ENCODE measurements at places on chromosomes 13 and 19. TPM values are rescaled to one million over a fixed set of nuclear protein-coding genes. Genes with fewer than 3 reads are reported as not detected.
A peak's percentile ranks its signal among the peaks of the same experiment; 100 is the strongest.

DNA sequence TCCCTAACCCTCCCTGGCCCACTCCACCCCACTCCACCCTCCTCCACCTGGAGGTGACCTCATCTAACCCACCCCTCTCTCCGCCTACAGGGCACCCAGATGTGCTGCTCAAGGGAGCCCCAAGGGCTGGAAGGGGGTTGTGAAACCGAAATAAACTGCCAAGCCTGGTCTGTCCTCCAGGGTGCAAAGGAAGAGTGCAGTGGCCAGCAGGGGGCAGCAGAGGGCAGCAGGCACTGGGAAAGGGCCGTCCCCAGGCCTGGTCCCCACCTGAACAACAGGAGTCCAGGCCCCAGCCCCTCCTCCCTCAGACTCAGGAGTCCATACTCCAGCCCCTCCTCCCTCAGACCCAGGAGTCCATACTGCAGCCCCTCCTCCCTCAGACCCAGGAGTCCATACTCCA is 8.4 kb upstream of the BCAM start:
- peaks cover 25% of the 10 kb centered on the region for H3K36me3 ChIP-seq
- peaks cover 31% of the 10 kb centered on the region for H3K4me1 ChIP-seq
- H3K27me3 ChIP-seq: peaks cover 49% of the 10 kb centered on the region
- no peak overlapping the region for H3K27ac ChIP-seq
- H3K4me3 ChIP-seq: no peak overlapping the region

GRCh38 chr19:43738780-43739211 is 16.0 kb downstream of the SMG9 start:
- peaks cover 56% of the 10 kb centered on the region for H3K36me3 ChIP-seq
- peaks cover 6% of the 10 kb centered on the region for H3K4me1 ChIP-seq
- H3K4me3 ChIP-seq: no peak overlapping the region
- H3K27me3 ChIP-seq: no peaks in the 10 kb centered on the region

Gene SRRM5
- 0.42 TPM for total RNA-seq

- H3K36me3 ChIP-seq: no peaks in the 10 kb centered on the region
- no peak for DNase-seq
- H3K4me3 ChIP-seq: no peak overlapping the region
- no peak overlapping the region for H3K27ac ChIP-seq
- H3K4me1 ChIP-seq: peaks cover 10% of the 10 kb centered on the region
These were observed 2.6 kb downstream of the GPR42 start for GRCh38 chr19:35373492-35373891.

- peaks cover 1% of the 10 kb centered on the region for H3K4me1 ChIP-seq
- DNase-seq: no peak
- H3K36me3 ChIP-seq: no peaks in the 10 kb centered on the region
- H3K4me3 ChIP-seq: no peak overlapping the region
These were observed 6.9 kb upstream of the FBXL3 start for GRCh38 chr13:77033717-77034302.

GRCh38 chr19:43438291-43439031 is 23.8 kb downstream of the TEX101 start:
- DNase-seq: no peak
- no peak overlapping the region for H3K27ac ChIP-seq
- H3K36me3 ChIP-seq: no peaks in the 10 kb centered on the region
- H3K4me1 ChIP-seq: peaks cover 4% of the 10 kb centered on the region
- no peak overlapping the region for H3K4me3 ChIP-seq

GRCh38 chr13:102295316-102296048 is 106.4 kb downstream of the FGF14 start:
- no peak for DNase-seq
- no peak overlapping the region for H3K4me3 ChIP-seq
- H3K4me1 ChIP-seq: peaks cover 4% of the 10 kb centered on the region

DNA sequence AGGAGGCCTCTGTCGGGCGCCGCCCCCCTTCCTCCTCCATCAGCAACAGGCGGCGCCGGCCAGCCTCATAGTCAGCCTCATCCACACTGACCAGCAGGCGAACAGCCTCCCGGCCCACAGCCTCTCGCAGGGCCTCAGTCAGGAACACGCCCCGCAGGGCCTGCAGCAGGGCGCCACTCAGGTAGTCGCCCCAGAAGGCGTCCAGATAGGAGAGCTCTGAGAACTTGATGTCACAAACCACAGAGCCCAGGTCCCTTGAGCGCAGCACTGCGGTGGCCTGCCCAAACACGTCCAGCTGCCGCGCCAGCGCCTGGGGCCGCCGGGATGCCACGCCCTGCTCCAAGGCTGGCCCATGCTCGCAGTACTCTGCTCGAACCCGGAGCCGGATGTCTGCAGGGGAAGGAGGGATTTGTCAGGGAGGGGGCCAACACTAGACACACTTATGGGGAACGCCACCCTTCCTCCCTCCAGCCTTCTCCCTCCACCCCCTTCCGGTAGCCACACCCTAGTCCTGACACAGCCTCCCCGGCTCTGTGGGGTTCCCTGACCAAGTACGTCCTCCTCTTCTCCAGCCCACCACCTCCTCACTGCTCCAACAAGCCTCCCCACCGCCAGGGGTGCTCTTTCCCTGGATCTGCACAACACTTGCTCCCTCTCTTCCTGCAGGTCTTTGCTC is 17.9 kb downstream of the DEDD2 start:
- H3K27me3 ChIP-seq: peaks cover 6% of the 10 kb centered on the region
- DNase-seq: peak; percentile 54
- peak overlapping the region; percentile 0 for H3K27ac ChIP-seq
- peaks cover 31% of the 10 kb centered on the region for H3K4me1 ChIP-seq
- no peak overlapping the region for H3K4me3 ChIP-seq

DNA sequence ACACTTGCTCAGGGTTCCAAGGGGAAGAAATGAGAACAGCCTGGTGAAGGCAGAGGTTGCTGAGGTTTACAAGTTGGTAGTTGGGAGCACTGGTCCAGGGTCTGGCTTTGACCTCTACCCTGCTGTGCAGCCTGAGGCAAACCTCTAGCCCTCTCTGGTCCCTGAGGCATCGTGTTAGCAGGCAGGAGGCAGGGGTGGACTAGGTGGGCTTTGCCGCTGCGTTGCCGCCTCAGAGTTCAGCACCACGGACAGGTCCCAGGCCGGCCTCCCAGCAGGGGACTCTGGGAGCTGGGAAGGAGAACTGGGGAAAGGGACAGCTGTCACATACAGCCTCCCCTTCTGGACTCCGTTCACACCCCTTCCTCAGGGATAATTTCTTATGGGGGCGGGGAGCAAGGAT is 3.1 kb downstream of the NCAN start:
- H3K36me3 ChIP-seq: no peaks in the 10 kb centered on the region
- DNase-seq: peak; percentile 93
- H3K27ac ChIP-seq: no peak overlapping the region
- peaks cover 14% of the 10 kb centered on the region for H3K4me1 ChIP-seq

DNA sequence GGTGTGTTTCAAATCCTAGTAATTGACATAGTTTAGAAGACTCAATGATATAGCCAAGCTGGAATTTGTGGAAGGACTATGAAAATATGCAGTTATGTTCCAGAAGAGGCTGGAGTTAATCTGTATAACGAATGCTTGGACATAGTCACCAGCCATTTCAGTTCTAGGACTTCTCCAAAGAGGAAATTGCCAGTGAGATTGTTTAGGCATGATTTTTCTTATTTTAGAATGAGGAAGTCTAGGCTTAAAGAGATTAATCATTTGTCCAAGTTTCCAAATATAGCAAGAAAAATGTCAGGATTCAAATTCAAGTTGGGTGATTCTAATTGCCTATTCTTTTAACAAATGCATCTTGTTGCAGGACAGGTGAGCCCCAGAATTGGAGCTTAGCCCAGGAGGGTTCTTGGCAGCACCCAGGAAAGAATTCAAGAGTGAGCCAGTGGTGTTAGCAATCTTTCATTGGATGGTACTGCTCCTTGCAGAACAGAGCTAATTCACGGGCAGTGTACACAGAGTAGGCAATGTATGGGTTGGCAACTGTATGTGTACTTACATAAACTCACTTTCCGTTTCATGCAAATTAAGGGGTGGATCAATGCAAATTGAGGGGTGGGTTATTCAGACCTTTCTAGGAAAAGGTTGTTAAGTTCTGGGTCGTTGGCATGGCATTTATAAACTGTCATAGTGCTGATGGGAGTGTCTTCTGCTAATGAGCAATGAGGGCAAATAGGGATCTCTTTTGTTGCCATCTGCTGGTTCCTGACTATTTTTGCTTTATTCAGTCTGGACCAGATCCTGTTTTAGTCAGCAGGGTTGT is 763.1 kb upstream of the SLITRK1 start:
- H3K36me3 ChIP-seq: no peaks in the 10 kb centered on the region
- H3K4me1 ChIP-seq: peaks cover 30% of the 10 kb centered on the region
- no peak overlapping the region for H3K4me3 ChIP-seq
- DNase-seq: no peak

- peaks cover 8% of the 10 kb centered on the region for H3K27me3 ChIP-seq
- DNase-seq: no peak
- peaks cover 38% of the 10 kb centered on the region for H3K4me1 ChIP-seq
- H3K36me3 ChIP-seq: peaks cover 12% of the 10 kb centered on the region
These were observed 276.8 kb downstream of the TEX29 start for GRCh38 chr13:111597191-111597611.

Gene FXYD1
- total RNA-seq: 13.4 TPM

DNA sequence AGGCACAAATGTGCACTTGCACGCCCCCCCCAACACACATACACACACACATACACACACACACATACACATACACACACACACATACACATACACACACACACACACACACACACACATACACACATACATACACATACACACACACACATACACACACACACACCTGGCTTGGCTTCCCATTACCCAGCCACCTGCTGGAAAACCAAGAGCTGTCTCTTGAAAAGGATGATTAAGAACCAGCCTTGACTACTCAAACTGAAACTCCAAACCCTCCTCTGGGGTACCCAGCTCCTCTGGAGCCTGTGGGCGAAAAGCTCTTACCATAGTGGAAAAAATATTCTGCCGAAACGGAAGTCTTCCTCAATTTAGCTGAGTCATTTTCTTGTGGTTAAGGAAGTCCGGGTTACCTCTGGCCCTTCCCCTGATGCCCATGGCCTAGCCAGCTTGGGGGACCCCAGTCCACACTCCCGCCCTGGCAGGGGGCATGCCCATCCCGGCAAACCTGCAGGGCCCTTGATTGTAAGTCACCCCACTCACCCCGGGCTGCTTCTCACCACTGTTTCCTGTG is 21.9 kb downstream of the CEBPA start:
- no peak overlapping the region for H3K4me3 ChIP-seq
- H3K4me1 ChIP-seq: peaks cover 12% of the 10 kb centered on the region
- no peaks in the 10 kb centered on the region for H3K36me3 ChIP-seq
- no peaks in the 10 kb centered on the region for H3K27me3 ChIP-seq

Gene ZIM2
- not detected for total RNA-seq

DNA sequence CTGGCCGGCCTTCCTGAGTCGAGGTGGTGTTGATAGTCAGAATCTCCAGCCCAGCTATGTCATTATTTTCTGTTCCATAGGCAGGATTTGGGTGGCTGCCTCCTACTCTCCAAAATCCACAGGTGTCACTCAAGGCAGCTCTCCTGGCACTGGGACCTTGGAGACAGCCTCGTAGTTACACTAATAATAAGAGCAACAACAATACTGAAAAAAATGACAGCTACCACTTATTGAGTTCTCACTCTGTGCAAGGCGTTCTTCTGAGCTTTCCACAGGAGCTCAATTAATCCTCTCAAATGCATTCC is 12.2 kb upstream of the KLK12 start:
- peaks cover 10% of the 10 kb centered on the region for H3K36me3 ChIP-seq
- peak overlapping the region; percentile 99 for H3K27ac ChIP-seq
- H3K27me3 ChIP-seq: no peaks in the 10 kb centered on the region
- H3K4me3 ChIP-seq: peak overlapping the region; percentile 40
- H3K4me1 ChIP-seq: peaks cover 57% of the 10 kb centered on the region

GRCh38 chr13:80499536-80500290 is 158.8 kb upstream of the SPRY2 start:
- H3K36me3 ChIP-seq: peaks cover 6% of the 10 kb centered on the region
- no peaks in the 10 kb centered on the region for H3K27me3 ChIP-seq
- no peak overlapping the region for H3K27ac ChIP-seq
- no peaks in the 10 kb centered on the region for H3K4me1 ChIP-seq

Gene MATK
- 28.3 TPM for total RNA-seq

DNA sequence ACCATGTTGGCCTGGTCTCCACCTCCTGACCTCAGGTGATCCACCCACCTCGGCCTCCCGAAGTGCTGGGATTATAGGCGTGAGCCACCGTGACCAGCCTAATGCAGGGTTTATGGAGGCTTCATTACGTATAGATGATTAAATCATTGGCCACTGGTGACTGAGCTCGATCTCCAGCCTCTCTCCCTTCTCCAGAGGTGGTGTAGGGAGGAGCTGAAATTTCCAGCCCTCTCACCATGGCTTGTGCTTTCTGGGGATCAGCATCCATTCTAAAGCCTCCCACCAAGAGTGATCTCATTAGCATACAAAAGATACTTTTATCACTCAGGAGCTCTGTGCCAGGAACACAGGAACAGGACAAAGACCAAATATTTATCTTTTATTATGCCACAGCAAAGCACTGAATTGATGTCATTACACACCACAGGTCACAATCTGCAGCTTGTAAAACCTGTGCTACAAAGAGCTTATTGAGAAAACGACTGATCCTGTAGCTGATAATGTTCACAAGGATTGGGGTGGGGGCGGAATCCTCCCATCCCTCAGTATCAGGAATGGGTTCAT is 32.4 kb downstream of the RHPN2 start:
- no peak for DNase-seq
- peak overlapping the region; percentile 55 for H3K27ac ChIP-seq
- H3K36me3 ChIP-seq: peaks cover 57% of the 10 kb centered on the region
- H3K27me3 ChIP-seq: no peaks in the 10 kb centered on the region

Gene USP12
- 23.1 TPM for total RNA-seq

DNA sequence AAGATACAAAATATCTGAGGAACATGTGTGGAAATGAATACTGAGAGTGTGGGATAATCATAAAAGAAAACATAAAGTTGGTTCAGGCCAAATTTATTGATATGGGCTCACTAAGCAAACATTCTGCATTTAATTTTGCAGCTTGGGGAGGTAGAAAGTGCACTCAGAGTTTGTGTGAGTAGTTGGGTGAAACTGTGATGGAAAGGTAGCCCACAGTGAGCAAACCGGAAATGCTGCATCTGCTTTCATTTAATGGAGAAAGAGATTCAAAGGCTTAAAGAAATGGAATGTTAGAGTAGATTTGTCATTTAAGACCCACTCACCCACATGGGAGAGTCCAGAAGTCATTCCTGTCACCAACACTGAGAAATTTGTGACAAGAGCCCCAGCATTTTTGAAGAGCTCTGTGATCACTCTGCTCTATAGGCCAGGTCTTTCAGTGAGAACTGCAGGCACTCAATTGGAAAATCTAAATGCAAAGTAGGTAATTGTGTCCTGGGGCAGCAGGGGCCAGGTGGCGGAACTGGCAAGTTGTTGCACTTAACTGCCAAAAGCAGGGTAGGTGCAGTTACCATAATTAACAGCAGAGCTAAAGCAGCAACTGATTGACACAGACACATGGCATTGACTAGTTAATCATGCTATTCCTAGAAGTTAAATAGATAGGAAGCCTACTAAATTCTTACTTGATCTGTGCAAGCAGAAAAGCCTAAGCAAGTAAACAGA is 1228.3 kb upstream of the PCDH20 start:
- H3K27me3 ChIP-seq: no peaks in the 10 kb centered on the region
- peak; percentile 18 for DNase-seq
- peaks cover 5% of the 10 kb centered on the region for H3K36me3 ChIP-seq
- no peak overlapping the region for H3K4me3 ChIP-seq

Data from WTC11 (cell line).